BE2C (cell line): ENCODE measurements at places on chromosomes 2 and 18.

GRCh38 chr2:64987001-64987955, 1.9 kb upstream of the SLC1A4 start:
- no peak for DNase-seq

DNA sequence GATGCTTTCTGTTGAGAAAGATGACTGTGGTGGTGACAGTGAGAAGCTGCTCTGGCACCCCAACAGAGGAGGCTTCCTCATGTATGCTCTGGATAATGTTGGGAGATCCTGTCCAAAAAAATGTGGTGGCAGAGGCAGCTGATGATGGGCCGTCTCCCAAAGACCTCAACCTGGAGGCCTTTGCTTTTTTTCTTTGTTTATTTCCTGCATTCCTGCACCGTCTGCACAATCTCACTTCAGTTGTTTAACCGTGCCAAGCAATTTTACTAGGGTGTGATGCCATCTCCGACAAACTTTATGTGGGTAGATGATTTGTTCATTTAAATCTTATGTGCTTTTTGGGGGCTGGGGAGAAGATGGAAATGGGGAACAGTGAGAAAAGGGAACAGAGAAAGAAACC, 62.2 kb upstream of the IGFBP5 start:
- DNase-seq = no peak

- no peak for DNase-seq
These were observed 74.1 kb upstream of the SMAD2 start for GRCh38 chr18:48004577-48004976.

- no peak for DNase-seq
These were observed 10.9 kb downstream of the TRIB2 start for GRCh38 chr2:12727641-12728040.

DNA sequence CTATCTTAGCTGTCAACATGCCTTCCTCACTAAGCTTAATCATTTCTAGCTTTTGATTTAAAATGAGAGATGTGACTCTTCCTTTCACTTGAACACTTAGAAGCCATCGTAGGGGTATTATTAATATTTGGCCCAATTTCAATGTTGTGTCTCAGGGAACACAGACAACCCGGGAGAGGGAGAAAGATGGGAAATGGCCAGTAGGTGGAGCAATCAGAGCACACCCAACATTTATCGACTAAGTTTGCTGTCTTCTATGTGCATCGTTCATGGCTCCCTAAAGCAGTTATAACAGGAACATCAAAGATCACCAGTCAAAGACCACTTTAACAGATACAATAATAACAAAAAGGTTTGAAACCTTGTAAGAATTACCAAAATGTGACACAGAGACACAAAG, 110.2 kb downstream of the OLA1 start:
- no peak for DNase-seq

GRCh38 chr2:56806924-56807323, 623.1 kb downstream of the CCDC85A start:
- no peak for DNase-seq

GRCh38 chr2:75361486-75361885, 162.2 kb upstream of the TACR1 start:
- DNase-seq = no peak

- DNase-seq = peak; percentile 11
These were observed 122.5 kb downstream of the PLA2R1 start for GRCh38 chr2:159939946-159940345.

DNA sequence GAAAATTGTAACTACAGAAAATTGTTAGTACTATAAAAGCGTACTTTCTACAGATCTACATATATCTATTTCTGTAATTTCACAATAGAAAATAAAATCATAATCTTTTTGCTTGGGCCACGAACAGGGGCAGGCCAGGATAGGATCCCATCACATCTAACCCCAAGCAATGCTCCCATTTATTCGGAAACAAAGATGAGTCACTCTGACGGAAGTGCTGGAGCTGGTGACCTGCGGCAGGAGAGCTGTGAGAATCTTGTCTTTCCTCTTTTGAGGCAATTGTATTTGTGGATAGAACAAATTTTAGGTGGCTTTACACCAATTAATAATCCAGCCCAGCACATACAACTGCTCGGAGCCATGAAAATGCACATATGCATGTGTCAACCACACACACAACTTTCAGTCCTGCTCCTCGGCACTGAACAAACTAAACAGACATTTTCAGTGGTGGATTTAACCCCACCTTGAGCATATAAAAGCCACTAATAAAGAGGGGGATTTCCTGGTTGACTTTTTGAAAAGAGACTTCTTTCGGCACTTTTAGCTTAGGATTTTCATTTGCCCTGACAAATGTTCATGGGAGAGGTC, 22.3 kb upstream of the INSIG2 start:
- no peak for DNase-seq

- no peak for DNase-seq
These were observed 45.4 kb upstream of the SNTG2 start for GRCh38 chr2:905091-905832.

DNA sequence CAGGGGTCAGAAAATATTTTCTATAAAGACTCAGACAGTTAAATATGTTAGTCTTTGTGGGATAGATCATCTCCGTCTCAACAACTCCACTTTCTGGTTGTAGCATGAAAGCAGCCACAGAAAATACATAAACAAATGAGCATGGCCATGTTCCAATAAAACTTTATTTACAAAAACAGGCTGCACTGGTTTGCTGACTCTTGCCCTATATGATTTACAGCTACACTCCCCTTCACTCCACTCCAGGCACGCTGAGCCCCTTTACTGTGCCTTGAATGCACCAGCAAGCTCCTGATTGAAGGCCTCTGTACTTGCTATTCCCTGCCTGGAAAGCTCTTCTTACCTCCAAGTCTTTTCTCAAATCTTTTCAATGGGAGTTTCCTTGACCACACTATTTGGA, 5.8 kb upstream of the STAMBP start:
- DNase-seq = no peak

DNA sequence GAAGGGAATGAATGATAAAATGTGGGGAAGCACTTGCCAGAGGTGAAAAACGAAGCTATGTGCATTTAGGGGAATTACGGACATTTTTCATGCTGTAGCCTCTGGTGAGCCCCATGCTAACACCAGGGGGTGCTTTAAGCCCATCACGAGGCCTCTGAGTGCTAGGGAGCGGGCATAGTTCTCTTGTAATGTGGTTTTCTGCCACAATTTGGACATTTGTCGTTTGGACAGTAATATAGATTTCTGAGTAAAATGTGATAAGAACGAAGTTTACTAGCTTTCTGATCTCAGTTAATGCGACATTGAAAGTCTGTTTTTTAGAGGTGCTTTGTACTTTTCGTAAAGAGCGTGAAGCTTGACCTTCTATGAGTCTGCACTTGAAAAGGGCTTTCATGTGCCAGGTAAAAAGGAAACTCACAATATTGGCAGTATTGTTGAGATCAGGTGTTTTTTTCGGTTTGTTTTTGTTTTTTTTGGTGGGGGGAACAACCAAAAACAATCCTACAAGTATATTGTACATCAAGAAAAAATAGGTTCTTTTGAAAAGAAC, 50.6 kb downstream of the TRAF3IP1 start:
- DNase-seq = peak; percentile 69

GRCh38 chr2:152646775-152647174, 70.5 kb downstream of the PRPF40A start:
- DNase-seq = no peak

- DNase-seq = no peak
These were observed 19.3 kb downstream of the FEZ2 start for GRCh38 chr2:36578343-36579296.

- no peak for DNase-seq
These were observed 113.8 kb upstream of the RGPD4 start for GRCh38 chr2:107712857-107713256.

- no peak for DNase-seq
These were observed 10.4 kb upstream of the SFTPB start for GRCh38 chr2:85678377-85678776.

GRCh38 chr2:155727187-155727895, 605.2 kb downstream of the NR4A2 start:
- no peak for DNase-seq

DNA sequence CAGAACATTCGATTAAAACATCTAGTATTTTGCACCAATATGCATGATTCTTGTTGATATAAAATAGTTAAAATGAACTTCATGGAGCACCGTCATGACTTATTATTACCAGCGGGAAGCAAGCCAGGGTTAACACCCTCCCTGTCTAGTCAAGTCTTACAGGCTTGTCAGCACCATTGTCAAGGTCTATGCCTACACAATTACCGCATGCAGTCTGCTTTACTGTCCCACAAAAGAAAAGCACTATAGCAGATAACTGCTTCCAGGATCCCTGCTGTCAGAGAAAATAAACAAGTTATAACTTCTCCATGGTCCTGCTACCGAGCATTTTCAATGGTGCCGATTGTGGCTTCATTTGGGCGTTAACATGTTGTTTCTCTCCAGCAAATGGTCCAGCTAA, 968.0 kb upstream of the FAM98A start:
- DNase-seq = no peak

DNA sequence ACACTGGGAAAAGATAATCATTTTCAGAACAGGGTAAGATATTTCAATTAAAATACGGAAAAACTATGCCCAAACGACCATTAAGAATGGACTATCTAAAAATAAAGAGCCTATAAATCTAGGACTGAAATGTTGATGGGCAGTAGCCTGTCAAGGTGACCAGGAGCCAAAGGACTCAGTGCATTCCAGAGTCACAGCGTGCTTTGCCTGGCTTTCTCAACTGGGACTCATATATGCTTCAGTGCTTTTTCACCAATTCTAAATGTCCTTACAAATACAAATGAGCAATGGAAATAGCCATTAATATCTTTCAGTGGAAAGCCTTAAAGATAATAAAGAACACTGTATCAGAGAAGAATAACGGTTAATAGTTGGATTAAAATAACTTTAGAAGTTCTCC, 35.4 kb downstream of the PREPL start:
- DNase-seq = no peak

- no peak for DNase-seq
These were observed 29.3 kb downstream of the CCDC74A start for GRCh38 chr2:131556998-131557397.

- DNase-seq = no peak
These were observed 1110.6 kb downstream of the TSN start for GRCh38 chr2:122866095-122866494.

- no peak for DNase-seq
These were observed 74.9 kb upstream of the AGAP1 start for GRCh38 chr2:235418918-235419317.

GRCh38 chr2:8648441-8649213, 33.2 kb upstream of the ID2 start:
- DNase-seq = no peak

- DNase-seq = no peak
These were observed 52.0 kb downstream of the GYPC start for GRCh38 chr2:126707941-126708340.

- DNase-seq = no peak
These were observed 52.0 kb upstream of the COL3A1 start for GRCh38 chr2:188922191-188922590.

DNA sequence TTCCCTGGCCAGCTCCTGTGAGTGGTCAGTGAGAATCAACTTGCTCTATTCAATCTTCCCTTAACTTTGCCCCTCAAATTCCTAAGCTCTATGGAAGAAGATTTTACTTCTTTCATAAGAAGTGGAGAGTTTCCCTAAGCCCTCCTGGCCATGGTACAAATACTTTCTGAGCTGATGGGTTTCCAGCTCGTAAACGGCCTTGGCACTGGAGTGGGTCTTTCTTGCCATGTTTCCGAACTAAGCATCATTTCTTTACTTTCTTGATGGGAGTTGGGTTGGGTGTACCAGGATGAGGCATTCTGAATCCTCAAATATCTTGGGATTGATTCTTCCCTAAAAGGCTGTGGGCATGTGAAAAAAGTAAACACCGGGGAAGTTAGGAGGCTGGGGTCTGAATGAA, 72.5 kb downstream of the ACKR3 start:
- DNase-seq = no peak

DNA sequence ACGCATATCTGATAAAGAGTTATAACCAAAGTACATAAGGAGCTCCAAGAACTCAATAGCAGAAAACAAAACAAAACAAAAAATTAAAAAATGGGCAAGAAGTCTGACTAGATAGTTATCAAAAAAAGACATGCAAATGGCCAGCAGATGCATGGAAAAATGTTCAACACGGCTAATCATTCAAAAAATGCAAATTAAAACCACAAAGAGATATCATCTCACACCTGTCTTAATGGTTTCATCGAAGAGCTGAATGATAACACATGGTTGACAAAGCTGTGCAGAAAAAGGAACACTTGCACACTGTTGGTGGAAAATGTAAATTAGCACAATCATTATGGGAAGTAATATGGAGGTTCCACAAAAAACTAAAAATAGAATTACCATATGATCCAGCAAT, 751.3 kb upstream of the POU3F3 start:
- DNase-seq = no peak
